ENCODE measurements at places on chromosomes 6 and 20. TPM values are rescaled to one million over a fixed set of nuclear protein-coding genes. Genes with fewer than 3 reads are reported as not detected.

GRCh38 chr20:35571555-35571954 lies 29.7 kb downstream of the ERGIC3 start:
- no peaks in the 10 kb centered on the region for H3K4me1 ChIP-seq
- no peaks in the 10 kb centered on the region for H3K36me3 ChIP-seq
- no peaks in the 10 kb centered on the region for H3K27me3 ChIP-seq
- H3K4me3 ChIP-seq: no peak overlapping the region
- DNase-seq: no peak

DNA sequence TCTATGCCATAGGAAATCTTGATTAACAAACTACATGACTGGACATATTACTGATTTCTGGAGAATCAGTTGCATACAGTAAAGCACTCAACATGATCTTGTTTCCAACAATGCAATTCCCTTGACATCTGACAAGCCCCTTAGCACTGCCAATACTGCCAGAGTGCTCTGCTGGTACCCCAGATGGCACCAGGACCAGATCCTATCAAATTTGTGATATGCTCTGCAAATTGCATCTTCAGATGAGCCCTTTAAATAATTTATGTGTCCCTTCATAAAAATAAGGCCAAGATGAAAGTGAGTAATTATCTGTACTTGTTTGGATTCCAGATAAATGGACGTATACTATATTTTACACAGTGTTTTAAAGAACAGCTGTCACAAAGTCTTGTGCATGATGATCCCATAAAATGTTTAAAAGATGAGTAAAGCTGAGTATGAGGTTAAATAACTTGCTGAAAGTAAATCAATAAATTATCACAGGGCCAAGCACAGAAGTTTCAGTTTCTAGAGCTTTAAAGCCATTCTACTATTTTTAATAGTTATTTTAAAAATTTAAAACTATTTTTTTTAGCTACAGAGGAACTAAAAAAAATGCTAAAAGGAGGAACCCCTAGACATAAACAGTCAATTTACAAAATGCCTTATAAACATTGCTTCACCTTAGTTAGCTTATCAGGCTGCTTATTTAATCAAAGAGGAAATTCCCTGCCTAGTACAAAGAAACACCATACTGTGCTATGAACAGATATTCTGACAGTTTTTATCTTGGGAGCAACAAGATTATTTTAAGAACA lies 42.1 kb downstream of the NUDT3 start:
- H3K4me3 ChIP-seq: no peak overlapping the region
- no peaks in the 10 kb centered on the region for H3K27me3 ChIP-seq
- no peaks in the 10 kb centered on the region for H3K36me3 ChIP-seq

DNA sequence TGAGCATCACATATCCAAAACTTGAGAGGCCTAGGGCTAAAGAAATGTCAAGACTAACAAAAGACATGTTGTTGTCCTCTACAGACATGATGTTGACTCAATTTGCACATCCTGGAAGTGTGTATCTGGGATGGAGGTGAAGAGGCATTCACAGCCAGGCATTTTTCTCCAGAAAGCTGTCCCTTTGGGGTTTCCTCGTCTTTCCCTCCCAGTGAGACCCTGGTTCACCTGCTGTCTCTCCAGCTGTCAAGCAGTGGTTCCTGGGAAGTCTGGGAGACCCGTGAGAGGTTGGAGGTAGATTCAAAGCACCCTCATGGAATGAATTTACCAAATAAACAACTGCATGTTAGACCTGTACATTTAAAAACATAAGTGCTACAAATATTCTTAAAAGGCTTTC lies 32.1 kb downstream of the BACH2 start:
- no peak for DNase-seq
- no peak overlapping the region for H3K4me3 ChIP-seq
- H3K27me3 ChIP-seq: no peaks in the 10 kb centered on the region
- no peaks in the 10 kb centered on the region for H3K4me1 ChIP-seq
- no peaks in the 10 kb centered on the region for H3K36me3 ChIP-seq

DNA sequence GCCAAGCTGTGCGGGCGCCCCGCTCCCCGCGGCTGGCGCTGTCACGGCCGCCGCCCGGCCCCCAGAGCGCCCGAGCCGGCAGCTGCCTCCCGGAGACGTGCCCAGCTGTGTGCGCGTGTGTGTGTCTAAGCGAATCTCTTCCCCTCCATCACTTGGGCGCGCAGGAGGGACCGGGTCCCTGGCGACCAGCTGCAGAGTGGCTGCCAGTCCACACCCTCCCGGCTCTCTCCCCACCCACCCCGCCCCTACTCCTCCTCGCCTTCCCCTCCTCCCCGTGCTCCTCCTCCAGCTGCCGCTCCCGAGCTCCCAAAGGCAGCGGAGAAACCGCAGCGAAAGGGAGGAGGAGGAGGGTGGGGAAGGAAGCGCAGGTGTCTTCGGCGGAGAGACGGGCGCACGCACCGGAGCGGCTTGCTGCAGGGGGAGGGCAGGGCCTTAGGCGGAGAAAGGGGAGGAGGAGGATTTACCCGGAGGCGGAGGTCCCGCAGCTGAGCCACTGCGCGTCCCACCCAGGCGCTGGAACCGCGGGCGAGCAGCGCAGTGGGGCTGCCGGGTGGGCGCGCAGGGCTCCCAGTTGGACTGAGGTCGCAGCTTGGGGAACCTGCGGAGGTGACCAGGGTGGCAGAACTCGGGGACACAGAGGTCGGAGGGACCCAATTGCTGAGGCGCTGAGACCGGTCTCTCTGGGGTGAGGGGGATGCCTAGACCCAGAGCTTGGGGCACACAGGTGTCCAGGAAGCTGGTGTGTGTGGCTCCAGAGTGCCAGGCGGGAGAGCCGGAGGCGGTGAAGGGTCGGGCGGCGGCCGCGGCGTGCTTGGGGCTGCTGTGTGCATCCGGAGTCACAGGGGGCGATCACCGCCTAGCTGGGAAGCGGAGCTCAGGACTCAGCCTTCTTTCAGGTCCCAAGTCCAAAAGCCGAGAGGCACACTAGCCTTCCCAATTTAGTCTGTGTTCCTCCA lies at the start of gene HS3ST5:
HS3ST5 (minus strand) TSS at position 198 of the 956 bp plus-strand sequence. CDS start 280,178 bp downstream, outside the sequence.
- DNase-seq: no peak
- no peaks in the 10 kb centered on the region for H3K4me1 ChIP-seq
- peaks cover 5% of the 10 kb centered on the region for H3K27me3 ChIP-seq
- H3K36me3 ChIP-seq: no peaks in the 10 kb centered on the region
- peak within 1 kb of the TSS; percentile 55 for H3K4me3 ChIP-seq

- H3K4me1 ChIP-seq: no peaks in the 10 kb centered on the region
- H3K36me3 ChIP-seq: no peaks in the 10 kb centered on the region
These were observed 169.3 kb downstream of the OGFRL1 start for GRCh38 chr6:71457929-71458328.

GRCh38 chr20:38870733-38871559 lies 55.3 kb upstream of the FAM83D start:
- DNase-seq: no peak
- H3K4me1 ChIP-seq: no peaks in the 10 kb centered on the region
- H3K4me3 ChIP-seq: no peak overlapping the region
- H3K36me3 ChIP-seq: no peaks in the 10 kb centered on the region
- no peaks in the 10 kb centered on the region for H3K27me3 ChIP-seq

- peaks cover 3% of the 10 kb centered on the region for H3K27me3 ChIP-seq
- no peak for DNase-seq
- no peaks in the 10 kb centered on the region for H3K36me3 ChIP-seq
- no peak overlapping the region for H3K27ac ChIP-seq
- no peak overlapping the region for H3K4me3 ChIP-seq
These were observed 25.3 kb upstream of the CSNK2A1 start for GRCh38 chr20:568673-569415.

DNA sequence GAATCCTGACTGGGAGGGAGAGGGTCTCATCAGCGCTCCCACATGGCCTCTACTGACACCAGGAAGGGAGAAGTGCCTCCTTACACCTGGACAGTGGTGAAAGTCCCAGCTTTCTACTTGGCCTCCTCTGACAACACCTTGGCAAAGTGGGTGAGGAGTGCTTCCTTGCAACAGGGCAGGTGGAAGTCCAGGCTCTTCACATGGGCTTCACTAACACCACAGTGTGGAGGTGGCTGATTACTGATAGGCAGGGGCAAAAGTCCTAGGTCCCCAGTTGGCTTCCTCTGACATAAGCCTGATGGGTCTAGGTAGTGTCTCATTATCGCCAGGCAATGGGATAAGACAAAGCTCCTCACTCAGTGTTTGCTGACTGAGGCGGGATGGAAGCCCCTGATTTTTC lies 9.5 kb upstream of the HLA-DRA start:
- H3K4me1 ChIP-seq: no peaks in the 10 kb centered on the region
- no peak overlapping the region for H3K27ac ChIP-seq
- no peaks in the 10 kb centered on the region for H3K27me3 ChIP-seq
- H3K36me3 ChIP-seq: no peaks in the 10 kb centered on the region

- H3K4me3 ChIP-seq: no peak overlapping the region
- H3K4me1 ChIP-seq: peaks cover 8% of the 10 kb centered on the region
- no peak overlapping the region for H3K27ac ChIP-seq
- DNase-seq: no peak
These were observed 5.5 kb downstream of the FAM217B start for GRCh38 chr20:59945731-59946130.

DNA sequence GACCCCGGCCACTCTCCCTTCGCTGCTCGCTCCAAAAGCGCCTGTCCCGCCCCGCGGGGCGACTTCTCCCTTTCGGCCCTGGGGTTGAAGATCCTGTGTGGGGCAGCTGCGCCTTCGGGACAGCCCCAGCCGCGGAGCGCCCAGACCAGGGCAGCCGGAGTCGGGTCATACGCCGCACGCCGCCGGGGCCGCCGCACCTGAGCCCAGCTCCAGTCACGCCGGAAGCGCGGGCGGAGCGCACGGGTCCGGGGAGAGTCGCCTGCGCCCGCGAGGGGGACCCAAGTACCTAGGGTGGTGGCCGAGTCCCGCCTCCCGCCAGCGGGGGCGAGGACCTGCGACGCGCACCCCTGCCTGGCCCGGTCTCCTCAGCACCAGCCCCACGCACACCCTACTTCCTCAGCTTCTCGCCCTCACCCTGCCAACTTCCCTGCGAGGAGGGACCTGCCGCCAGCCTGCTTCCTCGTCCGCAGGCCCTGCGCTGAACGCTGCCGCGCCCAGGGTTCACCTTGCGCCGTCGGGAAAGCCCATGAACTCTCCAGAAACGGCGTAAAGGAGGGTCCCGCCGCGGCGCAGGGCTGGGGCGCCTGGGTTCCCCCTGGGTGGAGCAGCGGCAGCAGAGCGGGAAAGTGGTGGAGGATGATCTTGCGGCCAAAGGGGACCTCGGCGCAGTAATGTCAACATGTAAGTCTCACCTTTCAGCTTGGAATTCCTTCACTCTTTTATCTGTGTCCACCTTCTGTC lies at the start of gene ADGRG6:
ADGRG6 (plus strand) TSS at position 357 of the 741 bp plus-strand sequence; CDS start at position 680, 323 bp downstream.
- peak within 1 kb of the TSS; percentile 54 for H3K27ac ChIP-seq
- H3K4me1 ChIP-seq: no peaks in the 10 kb centered on the region
- H3K4me3 ChIP-seq: peak within 1 kb of the TSS; percentile 62
- H3K36me3 ChIP-seq: no peaks in the 10 kb centered on the region
- DNase-seq: no peak
- no peaks in the 10 kb centered on the region for H3K27me3 ChIP-seq

DNA sequence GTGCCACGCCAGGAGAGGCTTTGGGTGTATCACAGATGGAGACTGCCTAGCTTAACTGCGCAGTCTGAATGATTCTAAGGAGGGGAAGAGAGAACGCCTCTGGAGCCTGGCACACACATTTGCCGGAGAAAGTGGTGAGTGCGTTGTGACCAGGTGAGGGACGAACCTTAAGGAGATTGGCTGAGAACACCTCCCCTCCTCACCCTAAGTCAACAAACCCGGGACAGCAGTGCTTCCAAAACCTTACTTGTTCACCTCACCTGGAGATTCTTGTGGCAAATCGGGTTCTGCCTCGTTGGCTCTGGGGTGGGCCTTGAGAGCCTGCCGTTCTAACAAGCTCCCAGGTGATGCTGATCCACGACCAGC lies 9.4 kb downstream of the SYNJ2 start:
- H3K36me3 ChIP-seq: no peaks in the 10 kb centered on the region
- no peaks in the 10 kb centered on the region for H3K4me1 ChIP-seq
- peak overlapping the region; percentile 73 for H3K27ac ChIP-seq
- DNase-seq: no peak
- no peaks in the 10 kb centered on the region for H3K27me3 ChIP-seq
- H3K4me3 ChIP-seq: no peak overlapping the region

- DNase-seq: no peak
- H3K27ac ChIP-seq: no peak overlapping the region
- no peaks in the 10 kb centered on the region for H3K36me3 ChIP-seq
- H3K4me3 ChIP-seq: no peak overlapping the region
- no peaks in the 10 kb centered on the region for H3K27me3 ChIP-seq
- H3K4me1 ChIP-seq: no peaks in the 10 kb centered on the region
These were observed 198.0 kb downstream of the RNF144B start for GRCh38 chr6:18585032-18585573.

GRCh38 chr6:105711216-105711615 lies 308.3 kb upstream of the PREP start:
- H3K27ac ChIP-seq: no peak overlapping the region
- no peaks in the 10 kb centered on the region for H3K4me1 ChIP-seq
- H3K36me3 ChIP-seq: no peaks in the 10 kb centered on the region
- DNase-seq: no peak

DNA sequence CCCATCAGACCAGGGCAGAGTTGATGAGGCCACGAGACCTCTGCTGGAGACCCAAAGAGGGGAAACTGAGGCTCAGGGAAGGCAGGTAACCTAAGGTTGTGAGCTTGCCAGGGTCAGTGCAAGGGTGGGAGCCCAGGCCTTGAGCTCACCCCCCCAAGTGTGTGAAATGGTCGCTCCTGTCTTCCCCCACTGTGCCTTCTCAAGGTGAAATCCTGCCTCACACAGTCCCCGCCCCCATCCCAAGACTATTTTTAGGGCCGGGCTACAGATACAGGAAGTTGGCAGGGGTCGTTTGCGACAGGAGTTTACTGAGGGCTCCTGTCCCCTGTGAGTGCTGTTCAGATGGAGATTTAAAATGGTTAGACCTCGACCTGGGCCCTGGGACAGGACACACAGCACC lies 18.7 kb upstream of the GATA5 start:
- no peaks in the 10 kb centered on the region for H3K27me3 ChIP-seq
- DNase-seq: no peak
- H3K36me3 ChIP-seq: no peaks in the 10 kb centered on the region
- no peak overlapping the region for H3K27ac ChIP-seq

GRCh38 chr6:69427882-69428281 lies 368.9 kb downstream of the LMBRD1 start:
- H3K4me3 ChIP-seq: no peak overlapping the region
- H3K4me1 ChIP-seq: no peaks in the 10 kb centered on the region
- H3K27me3 ChIP-seq: no peaks in the 10 kb centered on the region
- no peak overlapping the region for H3K27ac ChIP-seq
- no peaks in the 10 kb centered on the region for H3K36me3 ChIP-seq
- no peak for DNase-seq

DNA sequence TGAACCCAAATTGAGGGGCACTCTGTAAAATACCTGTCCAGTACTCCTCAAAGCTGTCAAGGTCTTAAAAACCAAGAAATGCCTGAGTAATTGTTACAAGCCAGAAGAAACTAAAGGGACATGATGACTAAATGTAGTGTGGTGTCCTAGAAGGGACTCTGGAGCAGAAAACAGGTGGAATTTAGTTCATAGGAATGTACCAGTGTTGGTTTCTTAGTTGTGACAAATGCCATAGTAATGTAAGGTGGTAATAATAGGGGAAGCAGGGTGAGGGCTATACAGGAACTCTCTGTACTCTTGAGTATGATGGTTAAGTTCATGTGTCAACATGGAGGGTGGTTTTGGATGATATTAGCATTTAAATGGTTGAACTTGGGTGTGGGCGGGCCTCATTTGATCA lies 92.3 kb downstream of the CNBD2 start:
- no peaks in the 10 kb centered on the region for H3K27me3 ChIP-seq
- no peak for DNase-seq
- H3K36me3 ChIP-seq: no peaks in the 10 kb centered on the region
- H3K4me3 ChIP-seq: no peak overlapping the region

- H3K27ac ChIP-seq: no peak overlapping the region
- H3K4me3 ChIP-seq: no peak overlapping the region
- no peaks in the 10 kb centered on the region for H3K27me3 ChIP-seq
- no peak for DNase-seq
These were observed 438.7 kb downstream of the BCKDHB start for GRCh38 chr6:80544976-80545722.

The GPLD1 gene
- 7.7 TPM for total RNA-seq

The ADAM33 gene
- 37.4 TPM for total RNA-seq

The KCNK17 gene
- 3.2 TPM for total RNA-seq

The FOXF2 gene
- 4.9 TPM for total RNA-seq
